Left lobe of liver (tissue), 2 donors: ENCODE measurements at places on chromosomes 4 and X. TPM values are rescaled to one million over a fixed set of nuclear protein-coding genes. Genes with fewer than 3 reads are reported as not detected.

- no peak for DNase-seq
Observed at GRCh38 chr4:156238171-156238570, 284.5 kb upstream of the CTSO start.

DNA sequence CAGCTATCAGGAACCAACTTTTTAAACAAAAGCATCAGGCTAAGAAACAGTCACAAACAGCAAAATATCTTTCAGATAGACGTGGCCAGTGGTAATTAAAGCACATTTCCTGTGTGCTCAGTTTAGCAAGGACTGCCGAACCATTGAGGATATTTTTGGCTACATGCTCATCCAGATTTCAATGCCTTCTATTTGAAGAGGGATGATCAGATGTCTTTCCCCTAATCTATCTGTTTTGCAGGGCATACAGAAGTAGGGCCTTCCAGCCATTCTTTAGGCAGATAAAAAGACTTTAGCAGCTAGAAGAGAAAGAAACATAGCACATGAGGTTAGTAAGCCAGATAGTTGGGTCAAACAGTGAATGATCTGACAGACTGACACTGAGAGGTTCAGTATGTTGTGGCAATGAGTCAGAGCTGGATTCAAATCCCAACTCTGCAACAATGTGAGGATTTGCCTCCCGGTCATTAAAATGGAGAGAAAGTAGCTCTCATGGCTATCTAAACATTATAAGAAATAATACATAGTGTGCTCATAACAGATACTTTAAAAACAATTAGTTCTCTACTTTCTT lies 100.0 kb upstream of the PRKG2 start:
- no peak for DNase-seq

DNA sequence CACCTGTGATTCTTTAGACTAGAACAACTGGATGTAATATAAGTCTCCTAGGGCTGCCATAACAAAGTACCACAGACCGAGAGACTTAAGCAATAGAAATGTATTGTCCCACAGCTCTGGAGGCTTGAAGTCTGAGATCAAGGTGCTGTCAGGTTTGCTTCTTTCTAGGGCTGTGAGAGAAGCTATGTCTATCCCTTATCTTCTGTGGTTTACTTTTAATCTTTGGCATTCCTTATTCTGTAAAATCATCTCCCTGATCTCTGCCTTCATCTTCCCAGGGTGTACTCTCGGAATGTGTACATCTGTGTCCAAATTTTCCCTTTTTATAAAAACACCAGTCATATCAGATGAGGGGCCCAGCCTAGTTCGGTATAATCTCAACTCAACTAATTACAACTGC lies 10.3 kb upstream of the HOPX start:
- DNase-seq = no peak

DNA sequence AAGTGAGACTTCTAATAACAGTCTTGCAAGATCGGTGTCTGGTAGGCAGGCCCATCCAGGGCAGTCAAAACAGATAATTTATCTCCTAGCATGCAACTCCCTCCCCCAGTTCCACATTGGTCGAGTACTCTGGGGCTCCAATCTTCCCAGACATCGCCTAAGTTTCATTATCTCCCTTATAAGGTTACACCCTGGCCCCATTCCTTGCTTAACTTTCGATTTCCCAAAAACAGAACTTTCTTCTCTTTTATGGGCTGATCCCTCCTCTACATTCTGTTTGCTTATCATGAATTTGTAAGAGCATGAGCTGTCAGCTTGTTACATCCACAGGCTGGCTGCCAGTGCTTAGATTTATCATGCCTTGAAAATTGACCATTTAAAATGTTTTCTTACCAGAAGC lies 471.3 kb downstream of the TECRL start:
- no peak for DNase-seq

DNA sequence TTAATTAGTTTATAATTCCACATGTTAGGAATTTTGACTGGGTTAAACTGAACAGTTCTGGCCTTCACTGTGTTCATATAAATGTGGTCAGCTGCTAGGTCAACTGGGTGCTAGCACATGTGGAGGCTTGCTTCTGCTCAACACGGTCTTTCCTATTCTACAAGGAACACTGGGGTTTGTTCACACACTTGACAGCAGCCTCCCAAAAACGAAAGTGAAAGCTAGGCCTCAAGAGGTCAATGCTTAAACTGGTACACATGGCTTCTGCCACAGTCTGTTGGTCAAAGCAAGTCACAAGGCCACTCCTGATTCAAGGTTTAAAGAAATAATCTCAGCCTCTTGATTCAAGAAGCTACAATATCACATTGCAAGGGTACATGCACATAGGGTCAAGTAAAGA lies 126.5 kb downstream of the QDPR start:
- DNase-seq = peak; percentile 47

Gene PF4V1
- not detected for total RNA-seq

Gene GPR119
- not detected for total RNA-seq

Gene SEPTIN11
- 37.2 TPM for total RNA-seq

Gene ERAS
- not detected for total RNA-seq
